ENCODE measurements at places on chromosomes 11 and 22. TPM values are rescaled to one million over a fixed set of nuclear protein-coding genes. Genes with fewer than 3 reads are reported as not detected.

MMP10 gene
- polyA plus RNA-seq: 0.17 TPM

MMP11 gene
- polyA plus RNA-seq: 0.47 TPM

B3GAT1 gene
- 0.09 TPM for polyA plus RNA-seq

DDIAS gene
- 0.94 TPM for polyA plus RNA-seq

- no peak for DNase-seq
These were observed 14.2 kb upstream of the NTM start for GRCh38 chr11:131356206-131356605.

DNA sequence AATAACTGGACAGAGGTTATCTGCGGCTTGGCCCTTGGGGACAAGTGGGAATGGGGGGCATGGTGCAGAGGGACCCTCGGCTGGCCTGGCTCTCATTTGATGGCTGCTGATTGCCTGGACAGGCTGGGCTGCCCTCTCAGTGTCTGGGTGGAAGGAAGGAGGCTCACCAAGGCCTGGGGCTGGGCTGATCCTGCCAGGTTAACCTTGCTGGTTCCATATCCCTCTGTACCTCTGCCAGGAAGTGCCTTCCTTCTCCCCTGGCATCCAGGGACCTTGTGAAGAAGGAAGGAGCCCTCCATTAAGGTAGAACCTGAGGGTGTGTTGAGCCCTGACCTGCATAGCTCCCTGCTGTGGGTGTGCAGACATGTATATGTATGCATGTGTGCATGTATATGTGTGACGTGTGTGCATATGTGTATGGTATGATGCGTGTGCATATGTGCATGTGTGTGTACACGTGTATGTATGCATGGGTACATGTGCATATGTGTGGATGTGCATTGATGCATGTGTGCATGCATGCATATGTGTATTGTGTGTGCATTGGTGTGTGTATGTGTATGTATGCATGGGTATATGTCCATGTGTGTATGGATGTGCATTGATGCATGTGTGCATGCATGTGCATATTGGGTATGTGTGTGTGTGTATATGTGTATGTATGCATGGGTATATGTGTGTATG, 433.9 kb downstream of the TBC1D22A start:
- no peak for DNase-seq

- DNase-seq: no peak
These were observed 21.6 kb downstream of the C11orf86 start for GRCh38 chr11:66996609-66997273.

- peak; percentile 67 for DNase-seq
These were observed 33.3 kb upstream of the KCNJ11 start for GRCh38 chr11:17421781-17422180.

- no peak for DNase-seq
These were observed 301.1 kb downstream of the BLID start for GRCh38 chr11:121814962-121815361.

DNA sequence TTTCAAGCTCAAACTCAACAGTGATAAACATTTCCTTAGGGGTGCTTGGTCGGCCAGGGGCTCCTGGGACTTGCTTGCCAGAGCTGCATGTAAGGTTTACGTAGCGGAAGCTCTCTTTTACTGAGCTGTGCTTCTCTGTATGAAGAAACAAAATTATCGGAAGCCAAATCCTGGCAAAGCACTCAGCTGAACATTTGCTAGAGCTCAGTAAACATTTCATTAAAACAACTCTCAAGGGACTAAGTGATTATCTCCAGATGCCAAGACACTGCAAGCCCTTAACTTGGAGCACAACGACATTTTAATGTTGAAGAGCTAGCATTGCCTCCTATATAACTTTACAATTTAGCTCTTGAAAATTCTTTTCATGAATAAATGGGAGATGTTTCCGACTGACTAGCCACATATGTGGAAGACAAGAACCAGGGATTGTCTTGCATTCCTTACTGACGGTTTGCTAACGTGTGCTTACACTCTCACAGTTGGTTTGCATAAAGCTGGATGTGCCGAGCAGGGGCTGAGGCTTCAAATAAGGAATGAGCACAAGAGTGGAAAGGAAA, 43.4 kb downstream of the SCUBE2 start:
- no peak for DNase-seq

GRCh38 chr11:68500206-68500605, 39.7 kb downstream of the PPP6R3 start:
- no peak for DNase-seq

- DNase-seq: peak; percentile 61
These were observed 128.9 kb downstream of the CCDC34 start for GRCh38 chr11:27234043-27234668.

DNA sequence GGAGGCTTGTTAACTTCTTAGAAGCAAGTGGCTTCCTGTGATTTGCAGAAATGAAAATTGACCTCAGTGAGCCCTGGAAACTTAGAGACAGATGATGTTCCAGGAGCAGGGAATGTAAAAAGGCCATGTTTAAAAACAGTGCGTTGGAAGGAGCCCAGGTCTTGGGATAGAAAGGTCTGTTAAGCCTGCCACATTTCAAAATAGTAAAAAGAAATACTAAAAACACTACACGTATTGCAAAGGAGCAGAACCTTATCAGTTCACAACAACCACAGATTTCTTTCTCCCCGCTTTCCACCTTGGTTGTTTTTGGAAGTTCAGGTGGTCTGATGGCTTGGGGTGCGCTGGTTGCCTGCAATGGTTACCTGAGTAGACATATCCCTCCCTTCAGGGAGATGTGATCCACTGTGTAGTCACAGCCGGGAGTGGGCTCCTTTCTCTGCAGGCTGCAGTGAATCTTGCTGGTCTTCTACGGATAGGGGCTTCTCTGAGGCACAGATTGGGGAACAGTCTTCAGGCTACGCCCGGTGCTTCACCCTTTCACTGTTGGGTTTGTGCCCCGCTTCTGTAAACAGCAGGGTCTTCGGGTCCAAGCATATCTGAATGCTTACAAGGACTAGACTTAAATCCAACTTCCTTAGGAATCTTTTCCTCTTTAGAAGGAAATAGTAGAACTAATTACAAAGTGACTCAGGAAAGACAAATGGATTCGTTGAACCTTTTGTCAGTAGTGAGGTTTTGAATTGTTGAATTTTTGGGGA, 1.9 kb downstream of the TEAD1 start:
- no peak for DNase-seq

Data from psoas muscle (tissue), 8 donors.